ENCODE measurements at places on chromosomes 2 and 18.

DNA sequence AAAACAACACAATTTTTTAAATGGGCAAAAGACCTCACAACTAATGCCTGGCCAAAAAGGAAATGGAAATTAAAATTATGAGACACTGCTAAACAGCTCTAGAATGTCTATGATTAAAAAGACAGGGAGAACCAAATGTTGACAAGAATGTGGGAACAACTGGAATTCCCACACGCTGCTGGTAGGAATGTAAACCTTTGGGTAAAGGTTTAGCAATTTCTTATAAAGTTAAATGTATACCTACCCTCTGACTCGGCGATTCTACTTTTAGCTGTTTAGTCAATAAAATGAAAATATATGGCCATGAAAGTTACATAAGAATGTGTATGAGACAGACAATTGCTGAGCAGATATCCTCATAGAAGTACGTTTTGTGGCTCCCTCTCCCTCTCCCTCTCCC, 60.9 kb downstream of the ATF2 start:
- no peak for DNase-seq

DNA sequence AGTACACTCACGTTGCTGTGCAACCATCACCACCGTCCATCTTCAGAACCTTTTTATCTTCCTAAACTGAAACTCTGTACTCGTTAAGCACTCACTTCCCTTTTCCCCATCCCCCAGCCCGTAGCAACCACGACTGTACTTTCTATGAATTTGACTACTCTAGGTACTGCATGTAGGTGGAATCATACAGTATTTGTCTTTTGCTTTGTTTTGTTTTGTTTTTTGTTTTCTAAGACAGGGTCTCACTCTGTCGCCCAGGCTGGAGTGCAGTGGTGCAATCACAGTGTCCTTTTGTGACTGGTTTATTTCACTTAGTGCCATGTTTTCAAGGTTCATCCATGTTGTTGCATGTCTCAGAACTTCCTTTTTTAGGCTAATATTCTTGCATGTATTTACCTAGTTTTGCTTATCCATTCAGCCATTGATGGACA, 7.0 kb upstream of the TYMS start:
- no peak for DNase-seq

- peak; percentile 13 for DNase-seq
Measured at GRCh38 chr2:178761759-178762371, 45.4 kb downstream of the TTN start.

GRCh38 chr2:48572816-48573215, 42.9 kb downstream of the STON1 start:
- DNase-seq = no peak

- DNase-seq = no peak
Measured at GRCh38 chr2:135456431-135456830, 74.6 kb downstream of the ZRANB3 start.

DNA sequence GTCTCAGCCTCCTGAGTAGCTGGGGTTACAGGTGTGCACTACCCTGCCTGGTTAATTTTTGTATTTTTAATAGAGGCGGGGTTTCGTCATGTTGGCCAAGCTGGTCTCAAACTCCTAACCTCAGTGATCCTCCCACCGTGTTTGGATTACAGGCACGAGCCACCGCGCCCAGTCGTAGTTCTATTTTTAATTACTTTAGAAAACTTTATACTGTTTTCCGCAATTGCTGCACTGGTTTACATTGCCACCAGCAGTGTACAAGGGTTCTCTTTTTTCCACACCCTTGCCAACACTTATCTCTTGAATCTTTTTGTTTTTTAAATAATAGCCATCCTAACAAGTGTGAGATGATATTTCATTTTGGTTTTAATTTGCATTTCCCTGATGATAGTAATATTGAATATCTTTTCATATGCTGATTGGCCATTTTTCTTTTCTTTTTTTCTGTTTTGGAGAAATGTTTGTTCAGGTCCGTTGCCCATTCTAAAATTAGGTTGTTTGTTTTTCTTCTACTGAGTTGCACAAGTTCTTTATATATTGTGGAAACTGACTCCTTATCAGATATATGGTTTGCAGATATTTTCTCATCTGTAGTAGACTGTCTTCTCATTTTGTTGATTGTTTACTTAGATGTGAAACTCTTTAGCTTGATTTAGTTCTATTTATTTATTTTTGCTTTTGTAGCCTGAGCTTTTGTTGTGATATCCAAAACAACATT, 16.9 kb downstream of the ALMS1 start:
- no peak for DNase-seq

GRCh38 chr2:164920430-164920829, 34.9 kb downstream of the SLC38A11 start:
- no peak for DNase-seq

- no peak for DNase-seq
Measured at GRCh38 chr2:200230716-200231115, 75.8 kb upstream of the SPATS2L start.

DNA sequence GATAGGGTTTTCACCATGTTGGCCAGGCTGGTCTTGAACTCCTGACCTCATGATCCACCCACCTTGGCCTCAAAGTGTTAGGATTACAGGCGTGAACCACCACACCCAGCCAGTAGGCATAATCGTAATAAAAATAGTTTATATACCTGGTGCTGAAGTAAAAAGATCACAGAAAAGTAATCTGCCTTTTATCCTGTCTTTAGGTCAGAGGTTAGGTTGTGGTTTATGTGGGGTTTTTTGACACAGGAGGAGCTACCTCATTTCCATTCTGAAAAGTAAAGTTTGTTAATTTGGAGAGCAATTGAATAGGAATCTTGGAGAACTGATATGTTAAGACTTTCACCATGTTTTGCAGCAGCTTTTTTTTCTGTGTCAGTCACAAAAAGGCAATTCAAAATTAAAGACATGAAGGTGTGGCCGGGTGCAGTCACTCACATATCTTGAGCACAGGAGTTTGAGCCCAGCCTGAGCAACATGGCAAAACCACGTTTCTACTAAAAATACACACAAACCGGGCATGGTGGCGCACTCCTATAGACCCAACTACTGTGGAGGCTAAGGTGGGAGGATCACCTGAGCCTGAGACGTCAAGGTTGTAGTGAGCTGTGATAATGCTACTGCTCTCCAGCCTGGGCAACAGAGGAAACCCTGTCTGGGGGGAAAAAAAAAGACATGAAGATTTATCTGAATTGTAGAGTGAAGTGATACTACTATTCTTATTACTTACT, 31.5 kb downstream of the CCNT2 start:
- DNase-seq = no peak

- no peak for DNase-seq
Measured at GRCh38 chr18:12314591-12315305, 6.7 kb downstream of the TUBB6 start.

DNA sequence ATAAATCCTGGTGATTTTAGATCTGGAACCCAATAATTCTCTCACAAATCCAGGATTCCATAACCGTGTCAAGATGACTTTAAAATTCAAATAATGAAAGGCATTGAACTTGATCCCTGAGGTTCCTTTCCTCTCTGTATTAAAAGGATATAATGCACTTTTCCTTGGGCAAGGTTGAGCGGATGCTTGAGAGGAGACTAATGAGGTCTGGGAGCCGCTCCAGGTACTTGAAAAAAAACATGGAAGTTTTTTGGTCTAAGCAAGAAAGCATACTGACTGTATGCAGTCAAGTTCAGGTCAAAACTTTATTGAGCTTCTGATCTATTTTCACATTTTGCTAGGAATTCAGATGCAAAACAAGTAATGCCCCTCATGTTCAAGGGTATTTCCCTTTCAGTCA, 318.5 kb downstream of the RAD51AP2 start:
- no peak for DNase-seq

- no peak for DNase-seq
Measured at GRCh38 chr2:151905963-151906632, 77.9 kb upstream of the ARL5A start.

DNA sequence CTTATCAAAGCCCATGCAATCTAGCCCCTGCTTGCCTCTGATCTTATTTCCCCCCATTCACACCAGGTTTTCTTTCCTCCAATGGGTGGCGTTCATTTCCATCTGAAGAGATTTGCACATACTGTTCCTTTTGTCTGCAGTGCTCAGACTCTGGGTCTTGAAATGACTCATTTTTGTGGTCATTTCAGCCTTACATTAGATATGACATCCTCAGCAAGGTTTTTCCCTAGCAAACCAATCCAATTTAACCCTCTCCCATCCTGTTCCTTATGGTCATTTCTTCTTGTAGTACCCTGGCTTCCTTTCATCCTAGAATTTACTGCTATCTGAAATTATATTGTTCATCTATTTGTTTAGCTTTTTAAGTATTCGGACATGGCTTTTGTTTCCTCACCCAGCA, 42.5 kb upstream of the SCN1A start:
- no peak for DNase-seq

DNA sequence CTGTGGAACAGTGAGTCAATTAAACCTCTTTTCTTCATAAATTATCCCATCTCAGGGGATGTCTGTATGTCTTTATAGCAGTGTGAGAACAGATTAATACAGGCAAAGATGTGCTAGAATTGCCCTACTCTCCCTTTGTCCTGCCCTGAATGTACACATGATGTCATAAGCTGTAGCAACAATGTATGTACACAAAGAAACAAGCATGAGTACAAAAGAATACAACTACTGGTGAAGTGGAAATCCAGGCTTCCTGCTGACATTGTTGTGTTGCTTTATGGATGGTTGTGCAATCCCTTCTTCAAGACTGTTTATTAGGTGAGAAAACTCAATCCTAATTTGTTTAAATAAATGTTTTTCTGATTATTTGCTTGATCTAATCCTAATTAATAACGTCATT, 446.6 kb downstream of the DSC3 start:
- no peak for DNase-seq

- DNase-seq = no peak
Measured at GRCh38 chr2:118176601-118177000, 88.3 kb downstream of the INSIG2 start.

GRCh38 chr2:46387292-46387691, 90.1 kb downstream of the EPAS1 start:
- no peak for DNase-seq

DNA sequence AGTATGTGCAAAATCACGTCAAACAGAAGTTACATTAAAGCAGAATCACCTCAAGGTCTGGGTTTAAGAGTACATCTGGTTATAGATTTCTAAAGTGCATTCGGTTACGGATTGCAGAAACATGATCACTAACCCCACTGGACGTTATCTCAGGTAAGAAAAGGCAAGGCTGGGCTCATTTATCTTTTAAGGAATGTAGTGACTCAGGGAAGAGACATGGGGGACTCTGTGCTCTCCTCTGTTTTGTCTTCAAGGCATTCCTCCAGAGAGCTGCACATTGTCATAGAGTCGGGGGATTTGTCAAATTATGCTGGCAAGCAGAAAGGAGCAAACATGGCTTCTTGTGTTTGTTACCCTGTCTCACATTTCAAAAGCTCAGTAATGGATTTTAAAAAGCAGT, 14.3 kb downstream of the WDSUB1 start:
- no peak for DNase-seq

GRCh38 chr18:56565551-56566345, 72.6 kb downstream of the TXNL1 start:
- no peak for DNase-seq

DNA sequence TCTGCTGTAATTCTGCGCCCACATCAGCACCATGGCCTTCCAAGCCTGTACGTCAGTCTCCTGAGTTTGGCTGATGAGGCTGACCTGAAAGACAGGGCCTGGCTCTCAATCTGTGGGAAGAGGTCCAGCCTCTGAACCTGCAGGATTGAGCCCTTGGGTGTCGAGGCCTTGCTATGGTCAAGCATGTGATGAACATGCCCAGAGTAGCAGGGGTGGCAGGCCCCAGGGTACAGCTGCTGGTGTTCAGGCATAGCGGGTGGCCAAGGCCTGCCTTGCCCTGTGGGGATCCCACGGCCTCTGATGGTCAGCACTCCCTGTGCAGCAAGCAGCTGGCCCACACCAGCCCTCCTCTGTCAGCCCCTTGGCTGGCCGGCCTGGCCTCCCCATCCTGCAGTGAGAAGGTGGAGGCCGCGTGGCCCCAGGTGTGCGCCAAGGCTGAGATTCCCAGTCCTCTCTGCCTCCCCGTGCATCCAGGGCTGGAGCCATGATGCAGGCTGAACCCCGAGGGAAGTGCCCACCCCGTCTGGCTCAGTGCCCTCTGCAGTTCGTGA, 298.4 kb downstream of the NDUFA10 start:
- no peak for DNase-seq

GRCh38 chr2:23620841-23621341, 235.9 kb downstream of the KLHL29 start:
- no peak for DNase-seq

GRCh38 chr2:170163411-170164065, 14.4 kb upstream of the MYO3B start:
- DNase-seq = no peak

DNA sequence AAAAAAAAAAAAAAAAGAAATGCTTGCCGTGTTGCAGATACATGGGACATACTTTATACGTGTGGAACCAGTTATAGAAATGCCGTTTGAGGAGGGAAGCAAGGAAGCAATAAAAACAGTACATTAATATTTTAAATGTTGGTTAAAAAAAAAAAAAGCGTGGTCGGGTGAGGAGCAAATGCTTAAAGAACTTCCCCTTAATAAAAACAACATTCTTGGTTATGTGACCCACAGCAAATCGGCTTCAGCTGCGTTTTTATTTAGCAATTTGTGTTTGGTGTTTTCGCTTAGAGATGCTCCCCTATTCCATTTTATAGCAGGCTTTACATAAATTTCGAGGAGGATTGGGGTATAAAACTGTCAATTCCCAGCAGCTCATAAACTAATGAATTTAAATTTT, 223.6 kb downstream of the LRRTM1 start:
- no peak for DNase-seq

- no peak for DNase-seq
Measured at GRCh38 chr2:108534584-108535356, 500 bp downstream of the LIMS1 start.

GRCh38 chr18:63017076-63017475, 301.7 kb downstream of the PHLPP1 start:
- no peak for DNase-seq

GRCh38 chr2:197571627-197572271, 55.9 kb downstream of the MOB4 start:
- DNase-seq = no peak

DNA sequence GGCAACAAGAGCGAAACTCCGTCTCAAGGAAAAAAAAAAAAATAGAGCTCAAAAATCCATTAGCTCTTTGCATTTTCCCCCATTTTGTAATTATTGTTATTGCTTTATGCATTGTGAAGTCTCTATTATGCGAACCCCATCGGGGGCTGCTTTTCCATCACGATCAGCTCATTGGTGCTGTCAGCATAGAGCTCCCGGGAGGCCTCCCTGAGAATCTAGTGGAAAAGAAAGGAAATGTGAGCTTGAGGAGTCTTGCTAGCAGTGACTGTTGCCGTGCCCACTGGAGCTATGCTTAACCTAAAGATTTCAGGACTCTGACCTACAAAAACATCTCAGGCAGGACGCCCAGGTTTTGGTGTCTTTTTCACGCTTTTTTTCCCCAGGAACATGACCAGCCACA, 102.6 kb upstream of the NDUFV2 start:
- no peak for DNase-seq

DNA sequence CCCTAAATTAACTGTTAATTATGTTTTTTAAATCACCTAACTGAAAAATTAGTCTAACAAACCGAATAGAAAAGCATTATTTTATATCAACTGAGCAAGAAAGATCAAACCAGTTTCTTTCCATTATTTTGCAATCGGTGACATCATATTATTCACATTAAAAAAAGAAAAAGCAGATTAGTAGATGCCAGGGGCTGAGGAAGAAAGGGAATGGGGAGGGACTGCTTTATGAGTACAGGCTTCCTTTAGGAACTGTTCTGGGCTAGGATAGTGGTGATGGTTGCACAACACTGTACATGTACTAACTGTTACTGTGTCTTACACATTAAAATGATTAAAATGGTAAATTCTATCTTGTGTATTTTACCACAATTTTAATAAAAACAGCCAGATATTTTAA, 59.3 kb downstream of the COBLL1 start:
- no peak for DNase-seq

GRCh38 chr2:1514391-1515072, 101.3 kb downstream of the TPO start:
- DNase-seq = no peak
